ENCODE measurements at places on chromosomes 7 and 10.

GRCh38 chr10:3533296-3533695 is 251.7 kb downstream of the KLF6 start:
- no peak for DNase-seq

DNA sequence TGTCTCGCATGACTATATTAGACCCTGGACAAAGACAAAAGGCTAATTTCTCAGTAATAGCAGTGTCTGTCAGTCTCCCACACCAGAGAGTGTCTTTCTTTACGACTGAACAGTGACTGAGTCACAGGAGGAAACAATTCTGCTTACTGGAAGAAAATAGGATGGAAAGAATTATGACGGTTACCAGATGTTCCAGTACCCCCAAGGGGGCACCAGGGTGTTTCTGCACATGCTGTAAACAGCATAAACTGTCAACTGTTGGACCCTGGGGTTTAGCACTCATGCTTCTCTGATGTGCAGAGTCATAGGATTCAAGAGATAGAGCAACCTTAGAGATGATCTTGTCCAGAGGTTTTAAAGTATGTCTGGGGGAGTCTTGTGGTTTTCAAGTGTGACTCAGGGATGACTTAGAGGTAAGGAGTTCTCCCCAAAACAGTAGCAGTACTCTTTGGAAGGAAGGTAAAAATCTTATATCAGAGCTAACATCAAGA is 291.7 kb downstream of the THSD7A start:
- DNase-seq, result peak; percentile 78

DNA sequence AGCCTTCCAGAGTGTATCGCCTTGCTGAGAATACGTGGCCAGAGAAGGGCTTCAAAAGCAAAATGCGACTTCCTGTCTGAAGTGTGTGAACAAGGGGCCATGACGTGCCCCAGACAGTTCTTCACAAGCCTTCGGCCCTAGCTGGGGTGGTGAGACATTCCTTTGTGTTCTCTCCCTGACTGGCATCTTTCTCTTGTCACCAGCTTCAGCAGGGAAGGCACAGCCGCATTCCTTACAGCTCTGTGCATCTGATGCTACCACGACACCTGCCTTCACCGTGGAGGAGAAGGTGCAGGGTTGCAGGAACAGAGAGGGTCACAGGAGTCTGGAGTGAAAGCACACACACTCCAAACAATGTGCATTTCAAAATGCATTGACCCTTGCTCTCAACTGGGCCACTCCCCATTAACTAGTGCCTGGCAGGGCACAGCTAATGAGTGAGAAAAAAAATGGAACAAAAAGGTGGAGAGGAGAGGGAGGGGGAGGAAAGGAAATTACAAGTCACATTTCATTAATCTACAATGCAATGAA is 93.4 kb downstream of the GPR26 start:
- DNase-seq, result peak; percentile 69

DNA sequence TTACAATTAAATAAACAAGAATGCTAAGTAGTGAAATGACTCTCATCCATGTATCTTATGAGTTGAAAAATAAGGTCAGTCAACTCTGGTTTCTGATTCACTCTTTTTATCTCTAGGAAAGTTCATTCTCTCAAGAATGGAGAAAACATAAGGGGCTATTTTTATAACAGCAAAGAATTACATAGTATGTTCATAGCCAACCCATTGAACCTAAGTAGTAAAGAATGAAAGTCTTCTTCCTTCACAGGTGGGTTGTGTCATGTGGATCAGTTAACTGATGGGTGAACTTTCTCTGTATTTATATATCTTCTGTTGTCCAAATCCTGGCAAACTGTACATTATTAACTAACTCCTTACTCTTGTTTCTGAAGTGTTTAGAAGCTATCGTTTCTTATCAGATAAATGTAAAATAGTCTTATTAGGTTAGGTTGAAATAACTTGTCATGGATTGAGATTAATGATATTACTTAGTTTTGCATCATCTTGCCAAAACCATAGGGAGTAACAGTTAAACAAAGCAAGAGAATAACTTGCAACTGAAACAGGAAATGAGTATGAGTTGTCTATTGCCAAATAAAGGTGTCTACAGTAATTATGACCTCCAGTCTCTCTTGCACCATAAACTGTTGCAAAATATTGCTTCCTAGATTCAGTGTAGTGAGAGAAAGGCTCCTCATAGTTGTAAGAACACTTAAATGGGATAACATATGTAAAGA is 86.8 kb downstream of the ANKRD7 start:
- no peak for DNase-seq

GRCh38 chr10:6213908-6214307 is 11.2 kb downstream of the PFKFB3 start:
- DNase-seq, result peak; percentile 73

DNA sequence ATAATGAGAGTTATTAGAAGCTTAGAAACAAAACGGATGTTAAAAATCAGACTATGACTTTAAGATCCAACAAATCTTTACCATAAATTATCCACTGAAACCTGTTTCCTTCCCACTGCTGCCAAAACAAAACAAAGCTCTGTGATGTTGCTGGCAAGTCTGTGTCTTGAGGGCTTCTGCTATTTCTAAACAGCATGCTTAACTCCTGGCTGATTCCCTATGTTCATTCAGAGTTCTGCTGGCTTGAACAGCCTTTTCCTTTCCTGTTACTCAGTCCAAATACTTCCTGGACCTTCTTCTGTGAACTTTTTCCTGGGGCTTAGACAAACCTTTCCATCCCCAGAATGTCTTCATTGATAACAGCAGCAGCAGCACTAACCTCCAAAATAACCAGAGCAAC is 448.1 kb downstream of the SORCS1 start:
- no peak for DNase-seq

DNA sequence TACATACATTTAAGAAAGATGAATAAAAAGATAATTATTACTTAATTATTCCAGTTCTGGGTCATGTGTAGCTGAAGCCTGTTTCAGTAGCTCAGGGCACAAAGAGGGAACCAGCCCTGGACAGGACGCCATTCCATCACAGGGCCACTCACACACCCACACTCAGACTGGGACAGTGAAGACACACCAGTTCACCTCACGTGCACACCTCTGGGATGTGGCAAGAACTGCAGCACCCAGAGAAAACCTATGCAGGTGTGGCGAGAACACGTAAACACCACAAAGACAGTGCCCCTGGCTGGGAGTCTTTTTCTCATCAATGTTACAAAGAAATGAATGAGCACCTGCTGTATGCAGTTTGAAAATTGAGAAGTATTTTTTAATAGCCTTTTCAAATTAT is 1.6 kb upstream of the IDI1 start:
- DNase-seq, result peak; percentile 80

GRCh38 chr10:110964681-110965080 is 45.3 kb downstream of the SHOC2 start:
- no peak for DNase-seq

GRCh38 chr7:37225285-37225969 is 223.2 kb downstream of the ELMO1 start:
- no peak for DNase-seq

GRCh38 chr10:122239578-122240257 is 31.4 kb upstream of the BTBD16 start:
- no peak for DNase-seq

GRCh38 chr10:124991835-124992234 is 49.9 kb downstream of the ZRANB1 start:
- DNase-seq, result peak; percentile 12

DNA sequence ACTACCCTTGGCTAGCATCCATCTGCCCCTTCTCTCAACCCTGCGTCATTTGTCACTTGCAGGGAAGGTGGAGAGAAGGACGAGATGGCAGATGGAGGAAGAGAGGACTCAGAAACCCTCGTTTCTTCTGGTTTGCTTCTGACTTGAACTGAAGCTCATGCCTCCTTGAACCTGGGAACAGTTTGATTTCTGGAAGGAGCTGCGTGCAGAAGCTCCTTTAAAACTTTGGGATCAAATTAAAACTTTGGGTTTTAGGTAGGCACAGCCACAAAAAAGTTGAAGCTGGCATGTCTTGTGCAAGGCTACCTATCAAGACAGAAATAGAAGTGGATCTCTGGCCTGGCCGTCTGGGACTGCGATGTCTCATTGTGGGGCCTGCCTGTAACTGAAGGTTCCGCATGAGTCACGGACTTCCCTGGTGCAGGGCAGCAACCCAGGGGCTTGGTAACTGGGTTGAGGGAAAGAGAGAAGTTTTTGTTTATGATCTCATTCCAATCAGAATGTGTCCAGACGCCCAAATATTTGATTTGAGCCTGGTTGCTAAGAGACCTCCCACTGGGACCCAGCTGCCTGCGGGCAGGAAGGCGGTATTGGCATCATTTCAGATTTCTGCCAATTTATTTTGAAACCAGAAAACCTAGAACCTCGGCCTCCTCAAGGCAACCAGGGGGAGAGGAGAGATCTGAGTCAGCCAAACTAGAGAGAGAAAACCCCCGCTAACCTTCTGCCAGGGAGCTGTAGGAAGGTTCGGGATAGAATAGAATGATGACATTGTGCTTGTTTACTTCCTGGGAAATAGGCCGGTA is 15.8 kb upstream of the CAMK1D start:
- DNase-seq, result peak; percentile 94

DNA sequence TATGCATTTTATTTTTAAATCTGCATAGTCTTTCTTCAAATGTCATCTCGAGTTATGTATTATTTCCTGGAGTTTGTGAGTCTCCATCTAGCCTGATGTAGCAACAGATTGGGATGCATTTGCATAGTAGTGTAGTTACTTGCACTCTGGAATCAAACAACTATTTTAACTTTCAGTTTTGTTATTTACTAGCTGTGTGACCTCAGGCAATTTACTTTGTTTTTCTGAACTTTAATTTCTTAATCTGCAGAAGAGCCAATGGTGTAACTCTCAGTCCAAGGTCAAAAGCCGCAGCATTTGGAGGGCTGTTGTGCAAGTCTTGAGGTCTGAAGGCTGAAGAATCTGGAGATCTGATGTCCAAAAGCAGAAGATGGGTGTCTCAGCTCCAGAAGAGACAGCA is 175.8 kb upstream of the SORCS1 start:
- DNase-seq, result no peak

DNA sequence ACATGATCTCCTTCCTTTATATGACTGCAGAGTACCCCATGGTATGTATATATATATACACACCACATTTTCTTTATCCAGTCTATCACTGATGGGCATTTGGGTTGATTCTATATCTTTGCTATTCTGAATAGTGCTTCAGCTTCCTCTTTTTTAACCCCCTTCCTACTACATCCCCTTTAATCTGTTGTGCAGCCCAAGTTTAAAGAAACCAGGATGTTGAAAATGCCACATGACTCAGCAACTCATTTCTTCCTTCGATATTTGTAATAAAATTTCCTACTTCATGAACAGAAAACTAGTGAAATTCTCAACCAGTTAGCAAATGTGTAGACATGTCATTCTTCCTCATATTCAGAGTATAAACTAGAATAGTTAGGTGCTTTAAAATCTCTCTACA is 1245.7 kb upstream of the SORCS1 start:
- no peak for DNase-seq

- no peak for DNase-seq
These were observed 55.8 kb downstream of the CDHR3 start for GRCh38 chr7:106018566-106019469.

- no peak for DNase-seq
These were observed 897.2 kb downstream of the CNTNAP2 start for GRCh38 chr7:147013825-147014224.

DNA sequence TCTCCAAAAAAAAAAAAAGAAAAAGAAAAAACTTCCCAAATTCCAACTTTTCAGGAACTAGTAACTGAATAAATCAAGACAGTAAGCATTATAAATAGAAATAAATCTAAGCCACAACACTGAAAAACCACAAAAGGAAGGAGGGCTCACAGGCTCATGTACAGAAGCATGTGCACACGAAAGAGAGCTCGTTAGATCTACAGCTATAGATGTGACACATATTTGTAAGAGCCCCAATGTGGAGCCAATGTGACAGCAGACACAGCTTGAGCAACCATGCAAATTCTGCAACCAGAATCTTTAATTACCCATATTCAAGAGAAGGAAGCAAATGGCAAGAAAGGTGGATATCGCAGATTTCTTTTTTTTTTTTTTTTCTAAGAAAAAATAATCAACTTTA is 94.7 kb downstream of the SORBS1 start:
- DNase-seq, result no peak

GRCh38 chr7:135980665-135981180 is 3.6 kb upstream of the MTPN start:
- peak; percentile 51 for DNase-seq

DNA sequence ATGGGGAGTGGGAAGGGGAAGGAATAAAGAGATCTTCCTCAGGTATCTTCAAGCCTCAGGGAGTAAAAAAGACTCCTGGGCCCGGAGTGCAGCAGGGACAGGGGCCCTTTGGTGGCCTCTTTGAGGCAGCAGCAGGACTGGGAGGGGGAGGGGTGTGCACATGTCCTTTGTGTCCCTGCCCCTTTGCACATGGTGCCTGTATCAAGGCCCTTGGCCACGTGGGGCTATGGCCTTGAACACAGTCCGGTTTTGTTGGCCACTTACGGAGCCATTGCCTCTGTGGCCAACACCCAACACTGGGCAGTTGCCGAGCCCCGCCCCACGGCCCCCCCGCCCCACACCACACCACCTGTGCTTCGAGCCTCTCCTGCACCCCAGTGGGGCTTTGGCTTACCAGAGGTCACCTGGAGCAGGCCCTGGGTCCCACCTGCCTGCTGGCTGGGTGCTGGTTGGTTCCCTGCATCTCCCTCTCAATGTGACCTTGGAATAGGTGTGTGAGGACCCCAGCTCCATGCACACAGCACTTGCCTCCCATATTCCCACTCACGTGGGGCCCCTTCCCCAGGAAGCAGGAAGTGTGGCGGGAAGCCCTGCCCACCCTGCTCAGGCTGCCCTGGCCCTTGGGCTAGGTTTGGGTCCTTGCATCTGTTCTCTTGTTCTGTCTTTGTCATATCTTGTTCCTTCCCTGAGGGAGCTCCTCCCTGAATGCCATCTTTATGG is 5.4 kb downstream of the SAP25 start:
- DNase-seq, result no peak

- no peak for DNase-seq
These were observed 245.2 kb downstream of the SFMBT2 start for GRCh38 chr10:7165500-7166177.

GRCh38 chr7:92631067-92631849 is 41.1 kb upstream of the FAM133B start:
- no peak for DNase-seq

DNA sequence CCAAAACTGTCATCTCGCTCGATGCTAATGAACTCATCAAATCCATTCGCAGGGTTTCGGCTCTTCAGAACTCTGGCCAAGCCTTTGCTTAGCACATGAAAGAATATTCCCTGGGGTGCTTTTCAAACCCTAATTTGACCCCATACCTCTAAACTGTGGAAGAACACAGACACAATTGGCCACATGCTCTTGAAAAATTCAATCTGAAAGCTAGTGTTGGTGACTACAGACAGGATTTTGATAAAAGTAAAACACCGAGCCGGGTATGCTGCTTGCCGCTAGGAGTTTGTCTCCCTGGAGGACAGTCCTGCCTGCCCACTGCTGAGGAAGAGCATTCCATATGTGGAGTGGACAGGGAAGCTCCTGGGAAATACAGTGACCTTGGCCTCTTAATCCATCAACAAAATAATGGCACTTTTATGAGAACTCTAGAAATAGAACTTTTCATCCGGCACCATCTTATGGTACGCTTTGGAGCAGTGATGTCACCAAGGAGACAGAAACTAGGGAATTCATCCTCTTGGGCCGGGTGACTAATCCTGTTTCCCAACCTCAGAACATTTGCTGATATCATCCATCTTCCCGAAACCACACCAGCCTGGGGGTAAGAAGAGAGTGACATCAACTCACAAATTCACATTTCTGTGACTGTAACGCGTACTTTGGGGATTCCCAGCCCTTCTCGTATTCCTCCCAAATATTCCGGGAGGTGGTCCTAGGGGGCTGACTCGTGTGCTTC is 34.2 kb downstream of the MTURN start:
- peak; percentile 81 for DNase-seq
